ENCODE measurements at places on chromosomes 12 and 14.
A peak's percentile ranks its signal among the peaks of the same experiment; 100 is the strongest.

DNA sequence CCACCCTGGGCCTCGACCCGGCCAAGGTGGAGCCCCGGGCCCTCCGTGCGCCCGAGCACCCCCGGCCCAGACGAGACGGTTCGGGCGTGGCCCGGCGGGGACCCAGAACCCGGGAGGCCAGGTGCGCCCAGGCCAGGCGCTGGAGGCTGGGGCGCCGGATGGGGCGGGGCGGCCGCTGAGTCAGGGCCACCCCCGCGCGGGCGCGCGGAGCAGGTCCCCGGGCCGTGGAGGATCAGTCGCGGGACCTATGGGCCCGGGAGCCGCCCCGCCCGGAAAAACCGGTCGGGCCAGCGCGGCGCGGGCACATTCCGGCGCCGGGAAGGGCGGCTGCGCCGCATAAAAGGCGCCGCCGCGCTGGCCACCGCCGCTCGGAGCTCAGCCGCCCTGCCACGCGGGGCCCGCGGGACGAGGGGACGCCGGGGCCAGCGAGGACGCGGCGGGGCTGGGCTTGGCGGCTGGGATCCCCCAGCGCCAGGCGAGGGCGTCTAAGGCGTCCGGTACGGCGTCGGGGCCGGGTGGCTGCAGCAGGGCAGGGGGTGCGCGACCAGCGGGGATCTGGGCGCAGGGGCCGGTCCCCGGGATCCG, 21.5 kb upstream of the KIF26A start:
- no peak for DNase-seq

- DNase-seq = no peak
Measured at GRCh38 chr12:117680312-117680711, 288.5 kb downstream of the KSR2 start.

- DNase-seq = no peak
Measured at GRCh38 chr12:105030820-105031807, 45.0 kb downstream of the NOPCHAP1 start.

DNA sequence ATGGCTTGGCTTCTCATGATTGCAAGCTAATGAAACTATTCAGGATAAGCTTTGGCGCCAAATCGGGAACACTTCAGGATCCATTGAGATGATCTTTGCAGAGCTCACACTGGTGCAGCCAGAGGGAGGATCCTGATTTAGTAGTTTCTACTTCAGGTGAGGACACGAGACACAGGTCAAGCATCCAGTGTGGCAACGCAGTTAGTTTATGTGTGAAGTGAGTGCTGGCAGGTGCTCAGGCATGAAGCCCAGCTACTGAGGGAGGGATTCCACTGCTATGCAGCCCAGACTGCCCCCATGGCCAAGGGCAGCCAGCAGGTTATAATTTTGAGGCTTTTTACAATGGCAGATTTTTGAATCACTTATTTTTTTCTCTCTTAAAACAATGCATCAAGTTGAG, 113.5 kb upstream of the PCED1B start:
- no peak for DNase-seq

- no peak for DNase-seq
Measured at GRCh38 chr12:14399871-14400270, 34.4 kb downstream of the ATF7IP start.

GRCh38 chr12:56408799-56409417, 40.3 kb downstream of the TIMELESS start:
- DNase-seq = no peak

- DNase-seq = no peak
Measured at GRCh38 chr14:73105727-73106126, 30.6 kb upstream of the PSEN1 start.

DNA sequence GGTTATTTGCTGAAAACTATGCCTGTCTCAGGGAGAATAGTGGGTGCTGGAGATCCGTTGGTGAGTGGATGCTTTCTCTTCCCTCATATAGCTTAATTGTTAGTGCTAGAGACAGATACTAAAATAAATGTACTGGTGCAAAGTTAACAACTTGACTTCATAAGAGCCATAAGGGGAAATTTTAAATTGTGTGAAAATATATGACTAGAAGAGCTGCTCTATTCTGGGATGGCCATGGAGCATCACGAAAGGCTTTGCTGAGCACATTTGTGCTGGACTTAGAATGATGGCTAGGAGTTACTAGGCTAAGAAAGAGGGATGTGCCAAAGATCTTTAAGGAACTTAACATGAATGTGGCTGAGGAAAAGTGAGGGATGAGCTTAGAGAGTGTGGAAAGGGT, 668.8 kb downstream of the NRXN3 start:
- DNase-seq = no peak

DNA sequence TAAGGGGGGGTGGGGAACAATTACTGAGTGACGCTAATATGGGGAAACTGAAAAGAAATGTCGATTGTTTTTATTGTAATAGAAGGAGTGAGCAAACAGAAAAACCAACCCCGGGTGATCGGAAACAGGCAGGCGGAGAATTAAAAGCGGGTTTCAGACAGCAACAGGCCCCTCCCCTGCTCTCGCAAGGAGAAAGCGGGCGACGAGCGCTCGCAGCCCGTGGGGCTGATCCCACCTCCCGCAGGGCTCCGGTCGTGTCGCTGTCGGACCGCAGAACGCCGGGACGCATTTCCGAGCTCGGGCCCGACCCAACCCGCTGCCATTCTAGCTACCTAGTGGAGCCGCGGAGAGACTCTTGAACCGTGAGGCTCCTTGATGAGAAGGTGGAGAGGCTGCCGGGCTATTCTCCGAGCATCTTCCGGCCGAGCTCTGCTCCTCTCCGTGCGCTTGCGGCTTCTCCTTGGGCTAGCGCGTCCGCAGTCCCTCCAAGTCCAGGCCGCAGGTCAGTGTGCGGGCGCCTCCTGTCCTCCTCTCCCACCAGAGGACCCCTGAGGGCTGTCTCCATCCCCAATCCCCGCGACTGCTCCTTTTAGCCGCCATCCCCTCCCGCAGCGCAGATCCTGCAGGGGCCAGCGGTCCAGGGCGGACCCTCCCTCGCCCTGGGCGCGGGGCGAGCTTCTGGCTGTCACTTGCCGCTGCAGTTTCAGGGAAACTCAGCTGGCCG, 4.1 kb upstream of the PAX9 start:
- DNase-seq = no peak

DNA sequence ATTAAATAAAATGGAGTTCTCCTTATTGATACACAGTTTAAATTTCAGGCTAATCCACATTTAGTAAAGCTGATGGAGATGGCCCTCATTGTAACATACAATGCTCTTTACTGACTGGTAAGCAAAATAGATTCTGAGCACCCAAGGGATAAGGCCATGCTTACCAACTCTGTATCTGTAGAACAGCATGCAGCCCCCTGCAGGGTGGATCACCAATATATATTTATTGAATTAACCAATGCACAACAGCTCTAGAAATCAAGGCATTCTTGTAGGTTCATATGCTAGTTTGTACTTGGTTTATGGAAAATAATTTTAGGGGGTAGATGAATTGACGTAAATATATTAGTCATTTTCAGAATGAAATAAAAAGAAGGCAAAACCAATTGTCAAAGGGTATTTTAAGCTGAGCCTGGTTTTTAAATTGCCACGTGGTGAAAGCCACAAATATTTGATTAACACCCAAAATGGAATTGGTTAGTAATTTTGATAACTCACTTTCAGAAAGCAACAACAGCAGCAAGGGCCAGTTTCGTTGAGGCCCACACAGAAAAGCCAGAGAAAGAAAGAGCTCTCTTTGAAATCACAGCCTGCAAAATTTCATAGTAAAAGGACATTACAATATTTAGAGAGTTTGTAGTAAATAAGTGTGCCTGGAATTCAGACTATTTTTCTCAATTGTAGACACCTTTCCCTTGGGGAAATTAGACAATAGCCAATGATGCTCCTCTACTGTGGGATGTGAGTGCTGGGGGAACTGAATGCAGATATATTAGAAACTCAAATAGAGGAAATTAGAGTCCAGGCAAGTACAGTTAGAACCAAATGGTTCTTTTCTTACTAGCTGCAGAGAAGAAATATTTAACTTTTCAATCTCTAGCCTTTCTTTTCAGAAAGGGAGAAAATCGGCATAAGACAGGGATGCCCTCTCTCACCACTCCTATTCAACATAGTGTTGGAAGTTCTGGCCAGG, 216.2 kb upstream of the ABCD2 start:
- DNase-seq = no peak

- no peak for DNase-seq
Measured at GRCh38 chr12:120012067-120012621, 23.1 kb downstream of the BICDL1 start.

DNA sequence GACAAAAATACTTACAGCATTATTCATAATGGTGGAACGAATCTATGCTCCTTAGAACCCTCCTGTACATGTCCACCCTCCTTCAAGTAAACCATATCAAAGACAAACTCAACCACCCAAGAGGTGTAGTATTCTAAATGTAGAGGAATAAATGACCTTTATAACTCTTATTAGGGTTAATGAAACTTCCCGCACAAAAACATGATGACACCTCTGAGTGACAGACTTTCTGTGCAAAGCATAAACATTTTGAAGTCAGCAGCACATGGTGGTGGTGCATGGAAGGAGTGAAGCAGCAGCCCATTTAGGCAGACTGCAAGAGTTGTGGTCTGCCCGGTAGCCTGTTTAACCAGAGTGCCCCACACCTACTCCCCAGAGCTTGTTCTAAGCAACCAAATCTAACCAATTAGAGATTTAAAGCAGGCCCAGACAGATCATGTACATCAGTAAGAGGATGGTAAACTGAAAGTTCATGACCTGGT, 615 bp upstream of the ASB8 start:
- no peak for DNase-seq

DNA sequence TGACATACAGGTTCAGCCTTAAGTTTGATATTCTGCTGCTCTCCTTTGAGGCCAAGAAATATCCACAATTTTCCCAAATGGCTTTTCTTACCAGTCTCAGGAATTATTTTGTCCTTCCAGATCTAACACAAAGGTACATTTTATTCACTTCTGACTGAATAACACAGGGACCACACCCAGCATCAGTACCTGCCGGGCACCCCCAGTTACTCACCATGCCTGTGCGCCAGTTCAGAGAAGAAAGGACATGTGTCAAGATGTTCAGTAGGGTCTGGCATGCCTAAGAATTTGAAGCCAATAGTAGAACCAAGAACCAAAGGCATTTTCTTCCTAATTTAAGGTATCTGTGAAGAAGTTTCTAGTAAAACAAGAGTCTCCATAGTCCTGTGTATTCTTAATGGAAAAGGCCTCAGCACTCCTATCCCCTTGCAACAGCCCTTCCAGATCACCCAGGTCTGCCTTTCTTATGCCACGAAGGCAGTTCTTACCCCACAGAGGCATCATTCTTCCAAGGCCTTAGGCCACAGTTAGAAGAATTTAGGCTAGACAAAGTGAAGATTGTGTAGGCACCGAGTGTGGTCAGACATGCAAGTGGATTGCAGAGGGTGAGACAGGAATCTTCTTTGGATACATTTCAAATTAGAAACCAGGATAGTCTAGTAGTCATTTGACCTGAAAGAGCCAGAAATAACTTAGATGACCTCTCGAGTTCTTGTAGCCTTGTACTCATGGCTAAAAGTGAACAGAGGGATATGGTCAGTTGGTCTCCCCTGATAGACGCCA, 140.1 kb upstream of the HIF1A start:
- DNase-seq = no peak

- DNase-seq = no peak
Measured at GRCh38 chr14:53620317-53620716, 336.3 kb downstream of the BMP4 start.

DNA sequence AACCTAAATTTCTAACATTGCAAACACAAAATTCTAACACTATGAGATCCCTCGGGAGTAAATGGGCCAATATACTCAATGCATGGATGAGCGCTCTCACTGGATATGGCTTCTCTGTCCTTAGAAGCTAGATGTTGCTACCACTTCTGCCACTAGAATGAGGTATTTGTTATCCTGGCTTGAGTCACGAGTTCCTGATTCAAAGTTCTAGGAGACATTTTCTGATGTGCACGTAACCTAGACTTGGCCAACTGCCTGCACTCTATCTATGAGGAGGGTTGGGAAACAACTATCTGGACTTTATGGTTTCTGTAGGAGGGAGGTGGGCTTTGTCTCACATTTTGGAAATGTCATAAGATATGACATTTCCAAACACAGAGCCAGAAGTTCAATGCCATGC, 37.6 kb downstream of the FERMT2 start:
- DNase-seq = no peak

GRCh38 chr12:115216301-115216700, 532.3 kb upstream of the TBX3 start:
- no peak for DNase-seq

DNA sequence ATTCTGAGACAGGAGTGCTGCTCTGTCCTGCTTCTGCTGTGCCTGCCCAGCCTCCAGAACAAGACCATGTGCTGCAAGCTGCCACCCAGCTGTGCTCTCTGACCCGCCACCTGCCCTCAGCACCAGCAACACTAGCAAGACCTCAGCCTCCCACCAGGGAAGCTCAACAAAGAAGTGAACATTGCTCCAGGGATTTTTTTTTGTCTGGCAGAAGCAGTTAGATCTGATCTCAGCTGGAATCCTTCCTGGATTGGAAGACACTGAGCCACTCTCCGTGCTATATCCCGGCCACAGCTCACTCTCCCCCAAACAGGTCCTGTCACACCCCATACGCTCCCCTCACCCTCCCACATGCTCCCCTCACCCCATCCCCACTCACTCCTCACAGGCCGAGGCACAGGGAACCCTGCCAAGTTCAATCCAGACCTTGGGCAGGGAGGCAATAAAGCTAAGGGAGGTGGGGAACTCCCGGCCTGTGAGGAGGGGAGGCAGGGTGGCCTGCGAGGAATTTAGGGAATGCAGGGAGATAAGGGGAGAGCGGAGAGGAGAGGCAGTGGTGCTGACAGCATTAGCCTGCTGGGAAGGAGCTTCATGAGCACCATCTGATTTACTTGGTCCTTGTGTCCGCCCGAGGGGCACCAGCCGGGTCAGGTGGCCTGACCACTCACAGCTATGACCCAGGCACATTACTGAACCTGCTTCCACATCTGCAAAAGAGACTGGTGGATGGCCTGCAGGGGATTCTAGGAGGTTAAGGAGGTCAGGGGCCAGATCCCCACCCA, 29.7 kb downstream of the CCDC85C start:
- DNase-seq = peak; percentile 65

DNA sequence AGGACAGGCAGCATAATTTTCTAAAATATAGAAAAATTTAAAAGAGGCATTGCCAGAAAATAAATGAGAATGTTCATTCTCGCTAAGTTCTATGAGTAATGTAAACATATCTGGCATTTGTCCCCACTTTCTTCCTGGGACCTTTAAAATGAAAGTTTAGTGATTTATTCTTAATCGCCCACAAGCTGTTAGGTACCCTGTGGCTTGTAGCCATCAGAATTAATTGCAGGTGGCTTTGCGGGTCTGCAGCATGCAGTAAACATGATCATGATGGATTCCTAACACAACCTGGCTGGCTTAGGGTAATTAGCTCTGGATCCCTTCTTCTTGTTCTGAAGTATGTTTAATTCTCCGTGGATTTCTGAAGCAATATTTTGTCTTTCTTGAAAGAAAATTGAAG, 103.5 kb upstream of the FRMD6 start:
- no peak for DNase-seq

Data from AG08396 (cell line).